ENCODE measurements at places on chromosomes 11 and 22.
A peak's percentile ranks its signal among the peaks of the same experiment; 100 is the strongest.

DNA sequence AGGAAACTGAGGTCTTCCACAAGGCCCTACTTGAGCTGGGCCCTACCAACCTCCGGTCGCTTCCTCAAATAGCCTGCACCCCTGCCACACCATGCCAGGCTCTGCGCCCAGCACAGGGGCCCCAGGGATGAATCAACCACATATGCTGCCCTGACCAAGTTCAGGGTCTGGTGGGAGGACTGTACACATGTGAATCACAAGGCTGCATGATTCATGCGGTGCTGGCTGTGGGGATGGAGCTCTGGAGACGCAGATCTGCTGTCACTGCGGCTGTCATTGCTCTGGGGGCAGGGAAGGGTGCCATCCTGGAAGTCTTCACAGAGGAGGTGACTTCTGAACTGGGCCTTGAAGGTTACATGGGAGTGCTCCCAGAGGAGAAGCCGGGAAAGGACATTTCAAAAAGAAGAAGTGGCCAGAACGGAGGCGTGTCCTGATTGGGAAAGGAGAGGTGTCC is 21.5 kb downstream of the CYTH4 start:
- peak; percentile 68 for DNase-seq

GRCh38 chr11:72203163-72203562 is 11.2 kb downstream of the FOLR1 start:
- DNase-seq, result no peak

GRCh38 chr22:40423882-40424640 is 53.7 kb downstream of the SGSM3 start:
- DNase-seq, result no peak

- peak; percentile 97 for DNase-seq
Observed at GRCh38 chr11:128448200-128448886, 139.0 kb downstream of the ETS1 start.

- DNase-seq, result no peak
Observed at GRCh38 chr22:45225732-45226502, 14.8 kb downstream of the KIAA0930 start.

DNA sequence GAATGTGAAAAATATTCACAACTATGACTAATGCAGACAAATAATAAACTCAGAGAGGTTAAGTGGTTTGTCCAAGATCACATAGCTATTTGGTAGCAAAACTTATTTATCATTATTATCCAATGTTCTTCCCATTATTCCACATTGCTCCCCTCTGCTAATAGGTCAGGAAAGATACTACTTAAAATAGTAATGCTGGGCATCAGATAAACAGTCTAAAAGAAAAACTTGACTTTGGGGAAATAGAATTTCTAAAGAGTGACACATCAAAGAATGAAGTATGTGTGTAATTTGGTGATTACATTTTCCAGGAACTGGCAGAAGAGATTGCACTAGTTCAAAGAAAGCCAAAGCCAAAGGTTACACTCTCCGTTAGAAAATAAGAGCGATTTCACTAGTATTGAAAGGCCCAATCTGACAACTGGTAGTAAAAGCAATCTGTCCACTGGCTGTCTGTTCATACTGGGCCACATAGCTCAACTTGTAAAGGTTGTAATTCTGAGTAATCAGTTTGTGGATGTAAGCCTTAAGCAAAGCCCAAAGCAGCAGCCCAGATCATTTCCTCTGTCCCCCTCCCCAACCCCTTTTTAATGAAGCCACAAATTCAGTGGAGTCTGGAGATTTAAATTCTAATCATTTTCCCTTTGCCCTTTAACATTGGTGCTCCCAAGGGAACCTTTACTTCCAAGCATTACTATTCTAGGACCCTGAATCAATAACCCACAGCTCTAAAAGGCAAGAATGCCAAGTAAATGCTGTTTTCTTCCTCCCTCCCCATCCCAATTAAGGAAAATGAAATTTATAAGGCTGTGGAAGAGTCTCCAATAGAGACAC is 283.5 kb downstream of the TTC28 start:
- peak; percentile 40 for DNase-seq

- no peak for DNase-seq
Observed at GRCh38 chr11:80746300-80746699, 1305.5 kb upstream of the TENM4 start.

DNA sequence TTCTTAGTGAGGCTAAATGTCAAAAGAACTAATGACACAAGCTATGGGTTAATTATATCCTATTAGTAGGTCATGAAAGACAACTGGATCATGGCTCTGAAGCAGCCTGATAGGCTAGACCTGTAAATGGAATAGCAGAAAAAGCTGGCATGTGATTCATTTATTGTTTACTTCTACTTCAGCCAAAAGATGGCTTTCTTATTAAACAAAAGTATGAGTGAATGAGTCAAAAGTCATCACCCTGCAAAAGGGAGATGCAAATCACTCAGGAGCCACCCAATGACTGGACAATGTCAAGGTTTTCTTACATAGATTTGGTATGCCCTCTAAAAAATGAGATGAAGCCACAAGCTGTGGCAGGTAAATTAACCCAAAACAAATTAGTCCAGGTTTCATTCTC is 138.0 kb downstream of the TRPC6 start:
- DNase-seq, result no peak

DNA sequence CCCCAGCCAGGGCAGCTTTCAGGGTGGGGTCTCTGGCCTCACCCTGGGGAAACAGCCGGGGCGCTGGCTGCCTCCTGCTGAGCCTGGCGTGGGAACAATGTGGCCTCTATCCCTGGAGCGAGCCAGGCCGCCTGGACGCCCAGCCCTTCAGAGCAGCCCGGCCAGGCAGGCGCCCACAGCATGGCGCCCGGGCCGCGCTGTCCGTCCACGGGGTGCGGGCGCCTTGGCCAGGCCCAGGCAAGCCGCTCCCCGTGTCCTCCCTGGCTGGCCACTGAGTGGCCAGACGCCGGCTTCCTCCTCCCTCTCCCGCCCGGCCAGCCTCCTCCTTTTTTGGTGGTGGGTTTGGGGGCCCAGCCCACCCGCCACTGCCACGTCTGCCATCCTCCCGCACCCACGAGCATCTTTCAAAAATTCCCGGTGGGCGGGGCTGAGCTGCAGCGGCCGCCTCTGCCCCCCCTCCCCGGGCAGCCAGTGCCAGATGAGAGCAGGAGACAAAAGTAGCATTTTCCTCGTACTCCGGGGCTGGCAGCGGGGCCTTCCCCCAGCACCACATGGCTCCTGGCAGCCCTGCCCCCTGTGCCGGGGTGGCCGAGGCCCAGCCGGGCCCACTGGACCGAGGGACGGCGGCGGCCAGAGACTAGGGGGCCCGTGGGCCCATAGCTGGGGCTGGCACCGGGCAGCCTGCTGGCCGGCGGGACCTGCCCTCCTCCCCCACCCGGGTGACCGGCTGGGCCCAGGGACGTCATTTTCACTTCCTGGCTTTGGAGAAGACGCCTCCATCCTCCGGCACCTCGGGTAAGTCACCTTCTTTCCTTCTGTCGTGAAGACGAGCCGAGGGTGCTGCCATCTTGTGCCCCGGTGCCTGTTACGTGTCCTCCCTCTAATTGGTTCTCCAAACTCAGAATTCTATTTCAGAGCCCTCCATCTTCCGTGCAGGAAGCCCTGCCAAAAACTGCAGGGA is 70.2 kb upstream of the PPARA start:
- peak; percentile 83 for DNase-seq

- DNase-seq, result peak; percentile 94
Observed at GRCh38 chr22:48262596-48263430, 1500.4 kb downstream of the TBC1D22A start.

- no peak for DNase-seq
Observed at GRCh38 chr11:45398325-45398724, 112.2 kb upstream of the SYT13 start.

DNA sequence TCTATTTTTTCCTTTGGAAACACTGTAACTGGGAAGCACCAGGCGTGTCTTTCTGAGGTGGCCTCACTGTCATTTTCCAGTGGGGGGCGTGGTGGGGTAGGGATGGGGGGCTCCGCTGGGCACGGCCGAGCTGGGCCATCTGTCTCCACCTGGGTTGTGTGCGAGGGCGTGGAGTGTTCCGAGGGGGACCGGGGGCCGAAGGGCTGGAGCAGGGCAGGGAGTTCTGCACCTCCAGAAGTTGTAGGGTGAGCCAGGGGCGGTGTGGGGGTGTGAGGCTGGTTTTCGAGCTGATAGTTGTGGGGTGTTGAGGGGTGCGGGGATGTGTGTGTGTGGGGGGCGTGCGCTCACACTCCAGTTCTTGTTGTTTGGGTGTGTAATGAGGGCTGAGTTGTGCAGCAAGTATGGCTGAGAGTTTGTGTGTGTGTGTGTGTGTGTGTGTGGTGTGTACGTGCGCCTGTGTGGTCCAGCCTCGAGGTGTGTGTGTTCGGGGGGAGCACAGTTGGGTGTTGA is 10.8 kb downstream of the YPEL4 start:
- DNase-seq, result no peak

- DNase-seq, result no peak
Observed at GRCh38 chr11:117643606-117644300, 153.3 kb downstream of the DSCAML1 start.

GRCh38 chr11:40095446-40095845 is 1364.0 kb downstream of the LRRC4C start:
- no peak for DNase-seq

DNA sequence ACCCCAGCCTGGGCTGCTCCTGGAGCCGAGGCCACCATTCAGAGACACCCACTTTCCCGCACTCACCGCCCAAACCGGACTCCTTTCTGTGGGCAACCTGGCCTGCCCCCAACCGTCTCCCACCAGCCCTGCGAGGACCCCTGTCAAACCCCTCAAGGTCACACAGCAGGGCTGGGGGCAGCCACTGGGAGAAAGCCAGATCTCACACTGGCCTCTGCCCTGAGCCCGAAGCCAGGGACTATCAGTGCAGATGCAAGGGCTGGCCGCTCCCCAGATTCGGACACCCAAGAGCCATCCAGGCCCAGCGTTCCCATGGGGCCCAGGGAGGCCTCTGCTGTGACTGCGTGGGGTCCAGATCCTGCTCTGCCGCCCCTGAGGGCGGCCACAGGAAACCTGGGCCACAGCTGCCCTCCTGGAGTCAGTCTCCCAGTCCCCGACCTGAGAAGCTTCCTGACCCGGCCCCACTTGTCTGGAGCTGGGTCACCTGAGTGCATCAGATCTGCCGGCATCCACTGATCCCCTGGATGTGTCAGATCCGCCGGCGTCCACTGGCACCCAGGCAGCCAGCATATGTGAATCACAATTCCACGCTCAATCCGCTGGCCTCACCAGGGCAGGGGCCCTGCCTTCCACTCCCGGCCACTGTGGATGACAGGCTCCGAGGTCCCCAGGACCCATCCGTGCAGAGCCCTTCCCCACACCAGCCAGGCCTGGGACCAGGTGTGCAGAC is 139.7 kb downstream of the BRD1 start:
- no peak for DNase-seq

DNA sequence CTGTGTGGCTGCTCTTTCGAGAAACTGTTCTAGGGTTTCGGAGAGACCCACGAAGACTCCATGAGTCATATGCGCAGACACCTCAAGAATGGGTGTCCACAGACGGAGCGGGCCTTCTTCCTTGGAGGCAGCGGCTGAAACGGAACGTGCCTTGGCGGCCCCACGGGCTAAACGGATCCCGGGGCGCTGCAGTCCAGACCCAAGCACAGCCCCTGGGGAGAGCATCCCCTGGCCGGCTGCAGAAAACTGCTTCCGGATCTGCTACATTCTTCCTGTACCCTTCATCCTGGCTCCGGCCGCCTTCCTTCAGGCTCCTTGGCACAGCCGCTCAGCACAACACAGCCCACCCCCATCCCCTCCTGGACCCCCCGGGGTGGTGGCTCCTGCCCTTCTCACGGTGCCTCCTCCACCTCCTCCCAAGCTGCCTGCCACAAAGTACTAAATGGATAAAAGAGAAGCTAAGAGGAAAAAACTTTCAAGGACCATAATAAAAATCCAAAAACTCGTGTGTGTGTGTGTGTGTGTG is 25.4 kb downstream of the CPT1A start:
- DNase-seq, result no peak

GRCh38 chr11:1370186-1371025 is 19.3 kb upstream of the BRSK2 start:
- DNase-seq, result no peak

DNA sequence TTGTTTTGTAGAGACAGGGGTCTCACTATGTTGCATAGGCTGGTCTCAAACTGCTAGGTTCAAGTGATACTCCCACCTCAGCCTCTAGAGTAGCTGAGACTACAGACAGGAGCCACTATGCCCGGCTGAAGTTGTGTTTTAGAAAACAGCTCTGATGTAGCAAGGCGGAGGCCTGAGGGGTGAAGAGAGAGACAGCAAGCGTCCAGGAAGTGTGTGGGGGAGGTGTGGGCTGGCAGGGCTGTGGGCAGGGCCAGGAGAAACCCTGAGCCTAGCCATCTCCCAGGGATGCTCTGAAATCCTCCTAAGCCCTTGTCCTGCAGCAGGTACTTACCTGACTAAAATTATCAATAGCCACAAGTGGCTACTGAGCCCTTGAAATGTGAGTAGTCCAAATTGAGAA is 16.1 kb upstream of the RPS3 start:
- DNase-seq, result no peak

GRCh38 chr11:46285594-46286033 is 8.2 kb downstream of the CREB3L1 start:
- no peak for DNase-seq

DNA sequence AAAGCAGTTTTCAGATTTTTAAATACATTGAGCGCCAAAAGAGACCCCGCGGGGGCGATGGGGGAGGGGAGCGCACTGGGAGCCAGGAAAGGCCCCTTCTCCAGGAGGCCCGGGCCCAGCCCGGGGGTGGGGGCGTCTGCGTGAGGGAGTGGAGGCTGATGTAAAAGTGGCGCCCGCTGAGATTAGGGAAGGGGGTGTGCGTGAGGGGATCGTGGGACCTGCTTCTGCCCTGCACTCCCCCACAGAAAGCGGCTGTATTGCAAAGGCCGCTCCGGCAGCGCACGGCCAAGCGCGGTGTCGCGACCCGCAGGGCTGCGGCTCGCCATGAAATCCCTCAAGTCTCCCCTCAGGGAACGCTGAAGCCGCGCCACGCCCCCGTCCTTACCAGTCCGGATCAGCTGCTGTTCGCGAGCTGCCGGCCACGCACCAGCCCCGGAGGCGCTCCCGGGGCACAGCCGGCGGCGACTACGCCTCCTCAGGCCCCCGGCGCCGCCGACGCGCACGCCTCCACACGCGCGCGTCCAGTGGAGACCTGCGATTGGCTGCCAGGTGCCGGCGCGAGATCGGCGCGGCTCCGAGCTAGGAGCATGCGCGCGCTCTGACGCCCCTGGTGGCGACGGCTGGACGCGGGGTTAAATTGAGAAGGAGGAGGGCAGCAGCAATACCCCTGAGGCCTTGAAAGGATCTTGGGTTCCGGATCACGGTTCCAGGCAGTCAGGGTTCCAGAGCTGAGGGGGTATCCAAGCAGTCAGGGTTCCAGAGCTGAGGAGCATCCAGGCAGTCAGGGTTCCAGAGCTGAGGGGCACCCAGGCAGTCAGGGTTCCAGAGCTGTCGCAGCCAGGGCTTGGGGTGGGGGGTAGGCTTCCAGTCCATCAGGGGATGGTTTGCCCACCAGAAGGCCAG is at the start of gene ZNF280B:
Gene ZNF280B (minus strand): TSS at position 469 of the 903 bp plus-strand sequence. CDS start 19,344 bp downstream, outside the sequence.
- peak; percentile 72 for DNase-seq

DNA sequence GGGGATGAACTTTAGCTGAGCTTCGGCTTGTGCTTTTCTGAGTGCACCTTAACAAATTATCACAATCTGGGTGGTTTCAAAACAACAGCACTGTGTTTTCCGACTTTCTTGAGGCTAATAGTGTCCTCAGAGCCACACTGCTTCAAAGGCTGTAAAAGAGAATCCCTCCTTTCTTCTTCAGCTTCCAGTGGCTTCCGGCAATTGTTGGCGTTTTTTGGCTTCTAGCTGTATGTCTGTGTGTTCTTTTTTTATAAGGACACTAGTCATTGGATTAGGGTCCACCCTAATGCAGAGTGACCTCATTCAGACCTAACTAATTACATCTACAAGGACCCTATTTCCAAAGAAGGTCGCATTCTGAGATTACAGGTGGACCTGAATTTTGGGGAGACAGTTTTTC is 30.6 kb downstream of the KIAA1671 start:
- no peak for DNase-seq

GRCh38 chr11:129283141-129283540 is 91.0 kb upstream of the ARHGAP32 start:
- DNase-seq, result peak; percentile 94

All from SW480 (cell line).